ENCODE measurements at places on chromosomes 16 and 17.

DNA sequence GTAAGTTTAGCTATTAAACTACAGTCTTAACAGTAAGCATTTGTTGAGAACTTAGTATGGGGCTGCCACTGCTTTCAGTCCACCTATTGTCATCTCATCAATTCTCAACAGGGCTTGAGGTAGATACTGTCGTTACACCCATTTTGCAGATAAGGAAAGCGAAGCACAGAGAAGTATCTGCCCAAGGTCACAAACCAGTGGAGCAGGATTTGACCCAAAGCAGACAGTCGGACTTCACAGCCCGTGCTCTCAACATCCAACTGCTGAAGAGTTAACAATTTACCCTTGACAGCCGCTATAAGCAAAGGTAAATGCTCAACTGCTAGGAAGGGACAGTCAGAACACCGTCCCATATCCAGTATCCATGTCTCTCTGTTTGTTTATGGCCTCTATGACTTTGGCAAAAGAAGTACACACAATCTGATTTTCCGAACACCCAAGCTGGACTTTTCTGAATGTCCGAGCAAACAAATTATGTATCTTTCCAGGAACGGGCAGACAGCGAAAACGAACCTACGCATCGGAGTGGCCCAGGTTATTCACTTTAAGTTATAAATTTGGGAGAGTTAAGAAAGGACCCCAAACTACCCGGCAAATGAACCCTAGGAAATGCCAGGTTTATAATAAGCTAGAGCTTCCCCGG lies 1.2 kb downstream of the SIAH1 start:
- DNase-seq: no peak

DNA sequence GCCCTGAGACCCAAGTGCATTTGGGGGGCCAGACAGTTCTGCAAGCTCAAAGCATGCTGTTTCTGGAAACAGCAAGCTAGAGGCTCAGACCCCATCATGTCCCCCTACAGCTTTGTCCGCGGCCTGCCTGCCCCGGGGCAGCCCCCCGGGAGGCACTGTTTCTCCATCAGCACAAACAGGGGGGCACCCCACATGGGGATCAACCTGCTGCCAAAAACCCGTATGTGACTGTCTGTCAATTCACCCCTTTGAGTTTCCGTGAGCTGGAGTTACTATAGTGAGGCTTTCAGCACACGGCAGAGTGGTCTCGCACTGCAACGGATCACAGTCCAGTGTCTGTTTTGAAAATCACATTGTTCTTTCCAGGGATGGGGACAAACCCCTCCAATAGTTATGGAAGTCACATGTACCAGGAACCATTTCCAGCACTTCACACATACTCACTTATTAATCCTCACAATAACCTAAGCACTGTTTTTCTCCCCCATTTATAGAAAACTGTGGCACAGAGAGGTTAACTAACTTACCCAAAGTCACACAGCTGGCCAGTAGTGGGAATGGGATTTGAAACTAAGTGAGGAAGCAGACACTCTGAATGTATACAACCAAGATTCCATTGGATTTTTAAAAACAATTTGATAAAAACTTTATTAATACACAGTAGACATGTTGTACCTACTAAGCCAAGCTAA lies 269.0 kb downstream of the C16orf95 start:
- DNase-seq: no peak

DNA sequence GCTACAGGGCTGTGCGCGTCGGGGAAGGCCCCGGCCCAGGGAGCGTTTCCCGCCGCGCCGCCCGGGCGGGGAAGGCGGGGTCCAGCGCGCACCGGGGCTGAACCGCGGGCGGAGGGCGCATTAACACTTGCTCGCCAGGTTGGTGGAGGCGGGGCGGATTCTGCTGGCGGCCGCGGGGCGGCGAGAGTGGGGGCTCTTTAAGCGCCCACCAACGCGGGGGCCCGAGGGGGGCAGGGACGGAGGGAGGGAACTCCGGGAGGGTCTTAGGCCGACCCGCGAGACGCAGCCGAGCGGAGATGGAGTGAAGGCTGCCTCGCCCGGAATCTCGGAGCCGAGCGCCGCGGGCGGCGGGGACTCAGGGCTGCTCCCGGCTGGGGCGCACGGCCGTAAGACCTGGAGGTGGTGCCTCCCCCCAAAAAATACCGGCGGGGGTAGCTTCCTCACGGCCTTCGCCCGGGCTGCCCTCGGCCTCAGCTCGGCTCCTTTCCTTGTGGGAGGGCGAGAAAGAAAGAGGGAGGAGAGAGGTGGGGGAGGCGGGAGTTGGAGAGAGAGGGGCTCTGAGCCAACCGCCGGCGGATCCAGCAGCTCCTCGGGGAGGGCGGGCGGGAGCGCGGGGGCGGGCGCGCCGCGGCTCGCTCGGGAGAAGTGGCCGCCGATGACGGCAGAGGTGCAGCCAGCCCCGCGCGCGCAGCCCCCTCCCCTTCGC lies 415 bp upstream of the FOXF1 start:
- no peak for DNase-seq

DNA sequence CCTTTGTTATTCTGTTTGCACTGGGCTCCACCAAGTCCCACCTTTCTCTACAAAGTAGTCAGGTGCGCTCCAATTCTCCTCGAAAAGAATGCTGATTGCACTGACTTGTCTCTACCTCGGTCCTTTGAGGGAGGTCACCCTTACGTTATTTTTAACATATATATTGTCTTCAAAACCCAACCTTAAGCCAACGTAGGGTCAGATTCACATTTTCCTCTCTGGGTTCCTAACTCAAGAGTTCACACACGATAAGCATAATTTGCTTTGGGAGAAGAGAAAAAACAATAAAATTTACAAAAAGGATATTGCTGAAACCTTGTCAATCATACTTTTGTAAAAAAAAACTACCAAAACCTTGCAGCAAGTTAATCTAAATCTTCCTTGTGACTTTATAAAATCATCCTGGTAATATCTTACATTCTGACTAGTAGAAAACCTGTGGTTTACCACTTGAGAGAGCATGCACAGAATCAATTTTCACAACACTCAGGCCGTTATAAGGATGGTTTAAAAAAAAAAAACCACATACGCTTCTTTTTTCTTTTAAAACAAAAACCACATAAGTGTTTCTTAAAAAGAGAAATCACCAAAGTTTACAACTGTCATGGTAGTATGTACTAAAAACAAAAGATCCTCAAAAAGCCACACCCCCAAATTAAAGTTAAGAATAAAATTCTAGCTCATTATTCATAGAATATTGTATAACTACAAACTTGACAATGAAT lies 72.2 kb upstream of the TRAP1 start:
- no peak for DNase-seq

DNA sequence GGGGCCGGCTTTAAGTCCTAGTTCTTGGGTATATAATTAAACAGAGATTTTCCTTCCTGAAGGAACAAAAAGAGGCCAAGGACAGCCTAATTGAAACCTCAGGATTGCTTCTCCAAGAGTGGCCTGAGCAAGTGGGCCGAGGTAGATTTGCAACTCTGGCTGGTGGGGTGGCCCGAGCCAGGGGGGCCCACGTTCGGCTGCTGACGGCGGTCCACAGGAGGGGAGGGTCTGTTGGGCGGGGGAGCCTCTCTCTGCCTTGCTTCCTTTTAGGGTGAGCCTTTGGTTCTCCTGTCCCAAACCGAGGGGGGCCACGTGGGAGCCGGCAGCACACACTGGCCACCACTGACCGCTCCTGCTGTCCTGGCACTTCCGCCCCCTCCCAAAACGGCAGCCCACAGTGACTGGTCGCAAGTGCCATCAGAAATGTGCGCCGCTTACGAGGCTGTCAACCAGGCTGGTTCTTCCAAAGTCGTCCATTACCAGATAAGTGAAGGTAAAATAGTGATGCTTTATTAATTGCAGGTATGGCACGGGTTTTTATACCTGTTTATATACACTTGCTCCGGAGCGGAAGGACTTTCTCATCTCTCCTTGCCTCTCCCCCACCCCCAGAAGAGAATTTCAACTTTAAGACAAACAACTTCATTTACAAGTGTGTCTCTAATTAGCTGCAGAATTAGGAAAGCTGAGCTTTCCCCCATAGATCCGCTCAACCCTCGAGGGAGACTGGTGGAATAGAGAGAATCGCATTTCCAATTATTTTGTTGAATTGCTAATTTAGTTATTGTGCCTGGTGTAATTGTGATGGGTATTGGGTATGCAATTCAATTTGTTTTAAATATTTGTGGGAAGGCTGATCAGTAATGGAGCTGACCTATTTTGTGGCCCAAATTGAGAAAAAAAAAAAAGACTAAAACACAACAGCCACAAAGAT lies 117.8 kb downstream of the AATF start:
- DNase-seq: no peak

All from NCI-H1694 treated with DMSO at 0.1 percent for 48 hours (cell line).